ENCODE measurements at places on chromosomes 12 and 14. TPM values are rescaled to one million over a fixed set of nuclear protein-coding genes. Genes with fewer than 3 reads are reported as not detected.

GRCh38 chr12:49017891-49018260, 700 bp downstream of the PRKAG1 start:
- ATAC-seq = peak; percentile 0

- no peak for ATAC-seq
These were observed 68.9 kb downstream of the FSCB start for GRCh38 chr14:44438221-44438620.

DNA sequence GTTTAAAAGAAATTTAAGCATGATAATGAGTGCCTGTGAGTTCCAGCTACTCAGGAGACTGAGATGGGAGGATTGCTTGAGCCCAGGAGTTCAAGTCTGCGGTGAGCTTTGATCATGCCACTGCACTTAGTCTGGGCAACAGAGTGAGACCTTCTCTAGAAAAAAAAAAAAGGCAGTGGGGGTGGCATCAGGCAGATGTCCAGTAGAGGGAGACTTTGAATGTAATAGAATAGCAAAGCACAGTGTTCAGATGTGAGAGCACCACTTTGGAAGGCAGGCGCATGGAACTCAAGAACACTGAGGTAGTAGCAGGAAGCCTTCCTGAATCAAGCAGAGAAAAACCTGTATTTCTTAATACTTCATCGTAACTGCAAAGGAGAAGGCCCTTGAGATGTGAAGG, 394.5 kb upstream of the GARIN6 start:
- no peak for ATAC-seq

DNA sequence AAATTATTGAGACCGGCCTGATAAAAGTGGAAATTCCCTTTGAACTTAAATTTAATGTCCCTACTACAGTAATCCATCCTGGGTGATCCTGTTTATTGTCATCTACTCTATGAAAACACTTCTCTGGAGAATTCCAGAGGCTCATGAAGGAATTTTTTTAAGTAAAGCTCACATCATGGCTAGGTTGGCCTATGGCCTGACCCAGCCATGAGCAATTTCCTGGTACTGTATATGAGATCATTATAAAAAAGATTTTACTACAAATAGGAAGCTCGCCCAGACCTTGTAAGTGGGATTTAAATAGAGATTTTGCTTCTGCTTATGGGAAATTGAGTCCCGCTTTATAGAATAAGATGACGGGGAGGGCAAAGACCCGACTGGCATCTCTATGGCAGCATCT, 215.5 kb downstream of the DPF3 start:
- ATAC-seq = no peak

DNA sequence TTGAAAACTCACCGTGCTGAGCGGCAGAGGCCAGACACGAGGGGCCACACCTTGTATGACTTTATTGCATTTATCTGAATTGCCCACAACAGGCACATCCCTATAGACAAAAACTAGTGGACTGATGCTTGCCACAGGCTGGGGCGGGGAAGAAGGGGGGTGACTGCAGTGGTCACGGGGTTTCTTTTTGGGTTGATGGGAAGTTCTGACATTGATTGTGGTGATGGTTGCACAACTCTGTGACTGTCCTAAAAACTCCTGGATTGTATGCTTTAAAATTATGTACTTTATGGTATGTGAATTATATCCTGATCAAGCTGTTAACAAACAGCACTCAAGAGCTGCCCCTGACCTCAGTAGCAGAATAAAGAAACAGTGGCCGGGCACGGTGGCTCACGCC, 25.7 kb downstream of the DHX37 start:
- ATAC-seq = no peak

DNA sequence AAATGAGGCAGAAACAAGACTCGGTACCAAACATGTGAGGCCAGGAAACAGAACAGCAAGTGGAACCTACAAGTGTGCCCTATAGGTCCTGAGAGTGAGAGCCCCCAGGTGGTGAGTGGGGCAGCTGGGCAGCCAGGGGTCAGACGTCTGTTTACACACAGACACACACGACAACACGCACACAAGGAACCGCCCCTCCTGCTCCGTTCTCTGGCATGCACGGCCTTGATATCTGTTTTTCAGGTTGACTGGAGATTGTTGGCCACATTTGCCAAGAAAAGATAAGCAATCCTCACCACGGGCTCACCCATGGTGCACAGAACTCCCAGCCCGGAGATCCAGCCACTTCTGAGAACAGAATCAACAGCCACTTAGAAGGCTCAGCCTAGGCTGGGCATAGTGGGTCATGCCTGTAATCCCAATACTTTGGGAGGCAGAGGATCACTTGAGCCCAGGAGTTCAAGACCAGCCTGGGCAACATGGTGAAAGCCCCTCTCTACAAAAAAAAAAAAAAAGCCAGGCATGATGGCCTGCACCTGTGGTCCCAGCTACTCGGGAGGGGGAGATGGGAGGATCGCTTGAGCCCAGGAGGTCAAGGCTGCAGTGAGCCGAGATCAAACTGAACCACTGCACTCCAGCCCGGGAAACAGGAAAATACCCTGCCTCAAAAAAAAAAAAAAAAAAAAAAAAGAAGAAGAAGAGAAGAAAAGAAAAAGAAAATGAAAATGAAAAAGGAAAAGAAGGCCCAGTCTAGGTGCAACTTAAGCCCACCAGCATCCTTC, 19.4 kb upstream of the EIF5 start:
- no peak for ATAC-seq

The OTUB2 gene
- total RNA-seq = 0.62 TPM

The DDN gene
- total RNA-seq = not detected

The GALNT9 gene
- not detected for total RNA-seq
